Activated naive CD8-positive, alpha-beta T cell treated with anti-CD3 and anti-CD28 coated beads, Interleukin-2, amount 50 U/mL, for 24 hours (primary cell): ENCODE measurements at places on chromosomes 12 and 14.

DNA sequence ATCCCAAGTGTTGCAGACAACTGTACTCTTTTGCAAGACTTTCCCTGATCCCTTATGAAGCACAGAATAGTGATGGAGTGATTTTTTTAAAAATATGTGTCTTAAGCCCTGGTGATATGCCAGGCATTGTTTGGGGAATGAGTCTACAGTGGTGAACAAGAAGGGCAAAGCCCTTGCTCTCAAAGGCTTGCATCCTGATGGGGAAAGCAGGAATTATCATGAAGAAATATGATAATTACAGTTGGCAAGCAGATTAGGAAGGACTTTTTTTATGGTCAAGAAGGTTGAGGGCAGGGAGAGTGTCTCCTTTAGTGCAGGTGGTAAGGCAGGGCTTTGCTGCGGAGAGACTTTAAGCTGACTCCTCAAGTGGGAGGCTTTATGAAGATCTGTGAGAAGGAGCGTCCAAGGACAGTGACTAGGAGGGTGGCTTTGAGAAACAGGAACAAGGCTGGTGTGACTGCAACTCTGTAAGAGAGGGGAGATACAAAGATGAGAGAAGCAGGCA is 100.2 kb downstream of the SYNE2 start:
- no peak for DNase-seq

- no peak for DNase-seq
Observed at GRCh38 chr14:104284636-104285507, 146.5 kb downstream of the KIF26A start.

DNA sequence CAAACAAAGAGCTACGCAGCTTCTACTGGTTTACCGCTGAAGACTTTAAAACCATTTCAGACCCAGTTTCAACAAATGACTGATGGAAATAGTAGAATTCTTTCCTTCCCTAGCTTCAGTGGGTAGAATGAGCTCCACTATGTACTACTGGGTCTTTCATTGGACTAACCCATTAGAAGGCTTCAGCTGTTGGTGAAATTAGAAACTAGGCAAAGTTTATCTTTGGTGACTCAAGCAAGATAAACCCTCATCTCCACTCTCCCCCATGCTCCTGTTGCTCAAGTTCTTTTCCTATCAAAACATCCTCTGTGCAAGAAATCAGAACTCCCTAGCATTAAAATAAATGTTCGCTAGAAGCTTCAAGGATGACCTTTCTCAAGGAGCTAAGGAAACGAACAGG is 159.2 kb downstream of the PAWR start:
- no peak for DNase-seq

- DNase-seq = no peak
Observed at GRCh38 chr12:16389594-16389993, 42.1 kb downstream of the MGST1 start.

GRCh38 chr12:93018610-93019009 is 89.5 kb upstream of the EEA1 start:
- DNase-seq = no peak

DNA sequence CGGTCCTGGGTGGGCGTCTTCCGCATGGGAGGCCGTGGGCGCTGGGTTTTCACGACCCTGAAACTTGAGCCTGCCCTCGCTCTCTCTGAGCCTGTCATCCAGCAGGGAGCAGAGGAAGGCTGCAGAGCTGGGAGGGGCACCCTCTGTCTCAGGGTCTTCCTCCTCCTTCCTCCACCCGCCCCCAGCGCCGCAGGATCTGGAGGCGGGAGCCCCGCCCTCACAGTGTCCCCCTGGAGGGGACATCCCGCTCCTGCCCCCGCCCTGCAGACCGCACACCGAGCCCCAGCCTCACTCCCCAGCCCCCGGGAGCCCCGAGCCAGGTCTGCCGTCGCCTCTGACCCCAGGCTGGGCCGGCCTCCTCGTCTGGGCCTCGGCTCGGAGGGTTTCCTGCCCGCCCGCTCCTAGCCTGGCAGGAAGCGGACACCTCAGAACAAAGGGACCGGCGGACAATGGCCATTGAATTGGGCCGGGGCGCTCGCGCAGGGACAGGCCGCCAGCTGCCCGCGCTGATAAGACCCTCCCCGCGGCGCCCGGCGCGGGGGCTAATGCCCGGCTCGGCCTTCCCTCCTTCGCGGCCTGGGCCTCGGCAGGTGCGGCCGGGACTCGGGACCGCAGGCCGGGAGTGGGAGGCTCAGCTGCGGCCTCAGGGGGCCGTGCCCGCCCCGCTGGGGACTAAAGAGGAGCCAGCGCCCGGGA is 15.3 kb upstream of the NUDT14 start:
- DNase-seq = no peak

DNA sequence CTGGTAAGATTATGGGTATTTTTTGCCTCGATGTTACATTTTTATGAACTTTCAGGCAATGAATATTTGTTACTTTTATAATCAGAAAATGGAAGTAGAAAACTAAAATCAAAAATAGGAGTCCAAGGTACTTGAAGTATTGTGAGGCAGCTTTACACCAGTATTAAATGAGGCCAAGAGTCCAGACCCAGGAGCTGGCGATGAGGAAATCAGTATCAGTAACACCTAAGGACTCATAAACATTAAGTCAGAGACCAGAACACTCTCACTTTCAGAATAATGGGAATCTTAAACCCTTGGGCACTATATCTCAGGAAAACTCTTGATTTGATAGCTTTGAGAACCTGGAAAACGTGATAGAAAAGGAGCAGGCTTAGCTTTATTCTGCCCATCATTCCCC is 208.8 kb downstream of the GXYLT1 start:
- no peak for DNase-seq

DNA sequence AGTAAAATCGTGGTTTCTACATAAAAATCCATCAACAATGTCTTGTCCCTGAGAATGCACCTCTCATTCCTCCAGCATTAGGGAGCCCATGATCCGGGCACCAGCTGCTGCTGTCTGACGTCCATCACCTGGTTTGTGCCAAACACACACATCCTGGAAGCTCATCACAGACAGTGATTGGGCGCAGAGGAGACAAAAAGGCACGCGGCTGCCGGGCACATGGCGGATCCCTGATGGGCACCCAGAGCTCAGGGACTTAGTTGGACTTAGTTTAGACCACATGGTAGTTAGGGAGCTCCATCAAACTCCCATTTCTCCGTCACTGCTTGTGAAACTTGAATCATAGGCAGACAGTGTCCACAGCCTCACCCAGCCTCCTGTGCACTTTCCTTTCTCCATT is 1059.3 kb downstream of the TMEM121 start:
- no peak for DNase-seq

DNA sequence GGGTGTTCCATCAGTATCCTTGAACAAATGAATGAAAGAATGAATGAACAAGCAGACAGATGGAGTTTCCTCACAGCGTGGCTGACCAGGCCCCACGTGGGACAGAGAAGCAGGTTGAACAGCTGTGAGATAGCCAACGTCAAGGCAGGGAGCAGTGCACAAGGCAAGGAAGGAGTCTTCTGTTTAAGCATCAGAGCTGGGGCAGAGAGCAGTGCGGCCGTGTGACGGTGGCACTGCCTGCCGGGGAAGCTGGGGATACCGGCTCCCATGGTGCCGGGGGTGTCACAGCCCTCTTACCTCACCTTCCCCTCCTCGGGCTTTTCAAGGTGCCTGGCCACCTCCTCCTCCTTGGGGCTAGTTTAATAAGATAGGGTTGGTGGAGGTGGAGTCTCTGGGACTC is 73.2 kb upstream of the GPATCH2L start:
- DNase-seq = no peak

DNA sequence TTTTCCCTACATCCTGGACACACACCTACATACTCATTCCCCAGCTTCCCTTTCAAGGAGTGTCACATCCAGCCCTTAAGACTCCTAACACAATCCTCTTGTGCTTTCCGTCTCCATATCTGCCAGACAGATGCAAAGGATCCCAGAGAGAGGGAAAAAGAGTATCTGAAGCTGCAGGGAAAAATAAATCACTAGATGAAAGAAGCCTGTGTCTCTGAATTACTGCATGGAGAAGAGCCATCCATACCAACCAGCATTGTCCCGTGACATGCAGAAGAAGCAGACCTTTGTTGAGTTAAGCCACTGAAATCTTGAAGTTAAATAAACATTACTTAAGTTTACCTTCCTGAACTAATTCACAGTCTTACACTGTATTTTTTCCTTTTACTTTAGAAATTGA is 54.6 kb downstream of the GTF2A1 start:
- DNase-seq = no peak

GRCh38 chr12:21026302-21026701 is 104.7 kb upstream of the SLCO1B1 start:
- DNase-seq = no peak

DNA sequence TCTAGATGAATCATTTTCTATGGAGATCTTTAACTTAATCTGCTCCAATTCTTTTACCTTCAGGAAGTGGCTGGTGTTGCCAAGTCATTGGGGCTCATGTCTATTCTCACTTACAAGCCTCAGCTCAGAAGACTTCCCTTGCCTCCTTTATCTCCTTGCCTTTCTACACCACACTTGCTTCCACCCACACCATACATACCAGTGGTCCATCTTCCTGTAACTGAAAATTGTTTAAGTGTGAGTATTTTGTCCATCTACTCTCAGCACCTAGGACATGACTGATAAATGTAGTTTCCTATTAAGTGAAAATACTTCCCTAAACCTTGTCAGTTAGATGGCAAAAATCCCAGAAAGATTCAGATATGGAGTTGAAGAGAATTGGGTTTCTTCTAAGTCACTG is 199.7 kb upstream of the CPNE8 start:
- no peak for DNase-seq

DNA sequence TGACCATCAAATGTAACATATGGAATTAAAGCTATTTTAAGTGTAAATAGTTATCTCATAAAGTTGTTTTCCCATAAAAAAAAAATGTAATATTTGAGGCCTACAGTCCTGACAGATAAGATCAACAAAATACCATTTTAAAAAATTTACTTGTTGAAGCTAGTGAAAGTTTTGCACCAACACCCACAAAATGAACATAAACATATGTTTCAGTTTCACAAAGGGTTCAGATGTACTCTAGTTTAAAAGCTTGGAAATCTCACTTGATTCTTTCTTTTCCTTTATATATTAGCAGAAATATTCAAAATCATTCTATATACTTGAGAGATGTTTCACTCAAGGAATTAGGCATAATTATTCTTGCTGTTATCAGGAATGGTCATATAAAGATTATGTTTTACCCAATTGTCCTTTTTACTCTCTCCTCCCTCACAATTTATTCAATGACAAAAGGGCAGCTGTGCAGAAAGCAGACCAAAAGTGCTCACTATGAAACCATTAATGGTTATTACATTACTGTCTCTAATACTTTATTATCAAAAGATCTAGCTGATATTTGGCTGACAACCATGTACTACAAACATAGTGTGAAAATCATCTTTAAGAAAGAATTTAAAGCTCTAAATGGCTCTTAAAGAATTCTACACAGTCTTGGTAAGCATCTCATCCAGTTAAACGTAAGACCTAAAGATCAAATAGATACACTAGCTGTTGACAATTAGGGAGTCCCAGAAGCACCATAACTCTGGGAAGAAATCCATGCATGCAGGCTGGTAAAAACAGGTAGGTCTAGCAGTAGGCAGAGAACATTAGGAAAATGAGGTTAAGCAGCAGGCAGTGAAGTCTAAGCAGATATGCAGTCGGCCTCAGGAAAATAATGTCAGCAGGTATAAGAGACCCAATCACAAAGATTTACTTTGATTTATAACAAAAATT is 28.8 kb downstream of the KIF21A start:
- no peak for DNase-seq

DNA sequence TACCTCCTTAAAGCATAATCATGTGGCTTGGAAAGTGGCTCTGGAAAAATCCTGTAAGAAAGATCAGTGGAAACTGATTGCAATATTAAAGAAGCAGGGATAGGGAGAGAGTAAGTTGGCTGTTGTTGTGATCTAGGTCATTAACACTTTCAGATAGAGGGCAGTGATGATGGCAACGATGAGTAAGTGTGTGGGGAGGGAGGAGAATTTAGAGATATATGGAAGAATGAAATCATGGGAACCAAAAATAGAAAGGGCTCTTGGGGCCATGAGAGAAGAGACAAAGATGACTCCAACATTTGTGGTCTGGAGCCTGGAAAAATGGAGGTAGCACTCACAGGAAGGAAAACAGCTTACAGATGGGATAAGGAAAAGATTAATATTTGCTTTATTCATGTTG is 23.3 kb downstream of the SNRPF start:
- no peak for DNase-seq

DNA sequence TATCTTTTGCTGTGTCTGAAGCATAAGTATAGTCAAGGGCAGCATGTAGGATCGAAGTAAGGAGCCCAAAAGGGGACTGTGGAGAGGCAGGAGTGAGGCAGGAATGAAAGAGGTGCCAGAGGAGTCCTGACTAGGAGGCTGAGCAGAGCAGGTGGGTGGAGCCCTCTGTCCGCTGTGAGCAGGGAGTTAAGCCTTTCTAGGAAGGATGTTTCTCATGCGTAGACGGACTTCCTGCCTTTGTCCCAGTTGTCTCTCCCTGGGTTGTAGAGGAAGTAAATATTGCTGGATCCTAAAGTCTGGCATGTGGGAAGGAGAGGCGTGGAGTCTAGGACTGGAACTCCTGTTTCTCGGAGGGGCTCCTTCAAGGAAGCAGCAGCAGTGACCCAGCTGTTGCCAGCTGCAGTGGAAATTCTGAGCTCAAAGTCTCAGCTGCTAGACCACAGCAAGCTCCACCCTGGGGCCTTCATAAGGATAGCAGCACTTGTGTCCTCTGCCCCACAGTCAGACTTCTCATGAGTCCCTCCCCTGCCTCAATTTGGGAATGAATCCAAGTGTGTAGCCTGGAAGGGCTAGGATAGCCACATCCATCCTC is 44.0 kb downstream of the RBMS2 start:
- DNase-seq = peak; percentile 45
